ENCODE measurements at places on chromosomes 1 and 21. TPM values are rescaled to one million over a fixed set of nuclear protein-coding genes. Genes with fewer than 3 reads are reported as not detected.

Gene GUK1
- 108 TPM for total RNA-seq

Gene CA6
- not detected for total RNA-seq

Gene LINGO4
- 0.12 TPM for total RNA-seq

DNA sequence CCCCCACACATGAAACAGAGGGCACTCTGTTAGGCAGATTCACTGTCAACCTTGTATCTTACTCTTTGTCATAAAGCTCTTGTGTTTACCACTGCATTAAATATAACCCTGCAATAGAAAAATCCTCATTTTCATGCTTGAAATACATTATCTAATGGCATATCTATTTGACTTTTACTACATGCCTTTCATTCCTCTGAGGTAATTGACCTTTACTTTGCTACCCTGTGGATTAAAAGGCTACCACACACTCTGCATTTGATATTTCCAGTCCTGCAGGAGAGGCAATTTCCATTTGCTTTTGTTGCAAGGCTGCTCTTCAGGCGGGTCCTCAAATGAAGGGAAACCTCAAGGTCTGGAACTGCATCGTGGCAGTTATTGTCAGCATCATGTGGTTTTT is 238.0 kb downstream of the NTNG1 start:
- no peak overlapping the region for H3K27ac ChIP-seq
- no peaks in the 10 kb centered on the region for H3K4me1 ChIP-seq
- H3K36me3 ChIP-seq: no peaks in the 10 kb centered on the region

DNA sequence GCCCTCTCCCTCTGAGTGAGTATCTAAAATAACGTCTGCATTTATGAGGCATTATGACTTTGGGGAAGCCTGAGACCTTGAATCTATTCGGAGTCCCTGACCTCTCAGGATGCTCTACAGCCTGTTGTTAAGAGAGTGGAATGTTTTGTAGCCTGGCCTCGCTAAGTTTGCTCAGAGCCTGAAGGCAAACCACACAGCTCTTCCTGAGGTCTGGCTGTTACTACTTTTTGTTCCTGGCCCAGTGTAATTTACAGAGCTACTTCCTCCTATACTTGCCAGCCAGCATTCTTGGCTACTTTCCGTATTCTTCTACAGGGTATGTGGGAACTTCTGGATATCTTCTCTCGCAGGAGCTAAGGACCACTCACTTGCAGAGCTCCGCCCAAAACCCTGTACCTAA is 3.6 kb upstream of the ZMYM4 start:
- H3K27ac ChIP-seq: no peak overlapping the region
- no peak for DNase-seq
- H3K36me3 ChIP-seq: no peaks in the 10 kb centered on the region
- peaks cover 3% of the 10 kb centered on the region for H3K4me1 ChIP-seq
- H3K27me3 ChIP-seq: no peaks in the 10 kb centered on the region

DNA sequence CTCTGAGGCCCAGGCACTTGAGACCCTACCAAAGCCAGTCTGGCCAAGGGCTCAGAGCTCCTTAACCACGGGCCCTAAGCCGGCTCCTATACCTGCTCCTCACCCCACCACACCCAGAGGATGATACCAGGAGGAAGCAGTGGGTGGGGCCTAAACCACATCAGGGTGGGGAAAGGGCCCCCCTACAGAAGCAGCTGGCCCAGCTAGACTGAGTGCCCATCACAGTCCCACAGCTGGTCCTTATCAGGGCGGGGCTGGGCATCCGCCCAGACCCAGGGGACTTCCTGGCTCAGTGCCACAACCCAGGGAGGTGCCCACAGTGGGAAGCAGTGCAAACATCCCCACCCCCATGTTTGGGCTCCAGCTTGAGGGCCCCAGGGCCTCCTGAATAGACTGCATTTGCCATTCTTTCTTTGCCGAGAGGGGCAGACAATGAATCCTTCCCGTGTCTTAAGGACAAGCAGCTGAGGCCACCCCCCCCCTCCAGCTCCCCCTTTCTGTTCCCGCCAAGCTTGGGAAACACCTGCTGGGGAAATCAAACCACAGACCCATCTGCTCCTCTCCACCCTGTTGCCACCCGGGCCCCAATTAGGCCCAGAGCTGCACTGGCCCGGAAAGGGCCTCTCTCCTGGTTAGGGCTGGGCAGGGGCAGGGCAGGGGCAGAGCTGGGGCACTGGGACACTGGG is 6.2 kb downstream of the E2F2 start:
- no peaks in the 10 kb centered on the region for H3K36me3 ChIP-seq
- H3K27ac ChIP-seq: no peak overlapping the region
- no peaks in the 10 kb centered on the region for H3K4me1 ChIP-seq
- peak; percentile 55 for DNase-seq
- H3K27me3 ChIP-seq: no peaks in the 10 kb centered on the region

GRCh38 chr1:29687601-29688244 is 451.4 kb downstream of the PTPRU start:
- H3K27ac ChIP-seq: no peak overlapping the region
- no peaks in the 10 kb centered on the region for H3K36me3 ChIP-seq
- no peaks in the 10 kb centered on the region for H3K27me3 ChIP-seq
- peak; percentile 14 for DNase-seq
- H3K4me1 ChIP-seq: no peaks in the 10 kb centered on the region
- H3K4me3 ChIP-seq: no peak overlapping the region

DNA sequence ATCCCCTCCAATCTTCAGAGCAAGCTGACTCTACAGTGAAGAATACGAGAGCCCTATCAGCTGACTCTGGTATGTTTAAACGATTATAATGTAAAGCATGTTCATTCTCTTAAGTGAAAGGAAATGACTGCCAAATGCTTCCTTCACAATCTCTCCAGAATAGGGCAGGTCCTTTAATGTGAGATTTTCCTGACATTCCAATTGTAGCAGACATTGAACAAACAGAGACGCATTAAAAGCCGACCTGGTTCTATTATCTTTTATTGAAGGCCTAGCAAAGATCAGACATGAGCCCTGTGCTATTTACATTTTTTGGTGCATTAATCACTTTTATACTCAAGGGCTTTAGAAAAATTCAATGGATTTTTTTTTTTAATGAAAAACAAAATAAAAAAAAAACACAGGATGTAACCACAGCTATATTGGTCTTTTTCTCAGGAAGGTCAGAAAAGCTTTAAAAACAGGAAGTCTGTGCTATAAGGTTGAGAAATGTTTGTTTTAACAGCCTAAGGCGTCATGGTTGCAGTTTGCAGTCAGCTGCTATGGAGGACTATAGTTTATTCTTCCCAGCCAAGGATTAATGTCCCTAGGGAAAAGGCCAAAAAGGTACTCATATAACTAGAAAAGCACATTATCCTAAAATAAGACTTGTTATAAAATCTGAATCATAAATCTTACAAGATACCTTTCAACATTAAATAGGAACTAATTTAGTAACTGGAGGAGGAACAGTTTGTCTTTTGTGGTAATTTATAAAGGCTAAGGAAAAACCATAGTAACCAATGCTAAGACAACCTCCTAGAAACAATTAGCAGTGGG is 104.8 kb downstream of the RERE start:
- no peak for DNase-seq
- H3K4me1 ChIP-seq: no peaks in the 10 kb centered on the region
- H3K27ac ChIP-seq: peak overlapping the region; percentile 25
- no peaks in the 10 kb centered on the region for H3K36me3 ChIP-seq
- H3K4me3 ChIP-seq: no peak overlapping the region
- H3K27me3 ChIP-seq: no peaks in the 10 kb centered on the region

GRCh38 chr1:230773396-230774033 is 26.3 kb downstream of the CAPN9 start:
- H3K27ac ChIP-seq: no peak overlapping the region
- H3K4me3 ChIP-seq: no peak overlapping the region
- H3K4me1 ChIP-seq: peaks cover 15% of the 10 kb centered on the region
- no peaks in the 10 kb centered on the region for H3K27me3 ChIP-seq

DNA sequence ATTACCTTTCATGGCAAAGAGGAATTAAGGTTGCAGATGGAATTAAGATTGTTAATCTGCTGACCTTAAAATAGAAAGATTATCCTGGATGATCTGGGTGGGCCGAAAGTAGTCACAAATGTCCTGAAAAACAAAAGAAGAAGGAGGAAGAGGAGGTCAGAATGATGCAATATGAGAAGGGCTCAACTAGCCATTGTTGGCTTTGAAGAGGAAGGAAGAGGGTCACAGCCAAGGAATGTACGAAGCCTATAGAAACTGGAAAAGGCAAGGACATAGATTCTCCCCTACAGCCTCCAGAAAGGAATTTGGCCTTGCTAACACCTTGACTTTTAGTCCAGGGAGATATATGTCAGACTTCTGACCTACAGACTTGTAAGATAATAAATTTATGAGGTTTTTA is 39.4 kb upstream of the FMOD start:
- no peaks in the 10 kb centered on the region for H3K4me1 ChIP-seq
- no peaks in the 10 kb centered on the region for H3K36me3 ChIP-seq
- H3K4me3 ChIP-seq: no peak overlapping the region
- H3K27ac ChIP-seq: no peak overlapping the region
- DNase-seq: no peak

DNA sequence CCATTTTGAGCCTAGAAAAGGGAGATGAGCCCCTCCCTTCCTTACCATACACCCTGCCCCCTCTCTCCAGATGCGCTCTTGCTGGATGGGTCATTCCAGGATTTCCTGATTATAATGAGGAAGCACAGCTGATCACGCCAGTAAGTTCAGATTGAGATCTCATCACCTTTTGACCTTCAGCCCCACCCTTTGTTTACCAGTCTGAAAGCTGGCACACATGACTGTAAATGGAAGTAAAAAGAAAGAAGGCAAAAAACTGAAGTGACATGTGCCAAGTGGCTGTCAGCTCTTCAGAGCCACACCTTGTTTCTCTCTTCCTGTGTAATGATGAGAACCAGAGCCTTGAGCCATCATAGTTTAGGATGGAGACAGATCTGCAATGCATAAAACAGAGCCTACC is 27.9 kb downstream of the S1PR1 start:
- DNase-seq: no peak
- no peak overlapping the region for H3K4me3 ChIP-seq
- H3K4me1 ChIP-seq: no peaks in the 10 kb centered on the region
- no peak overlapping the region for H3K27ac ChIP-seq
- H3K36me3 ChIP-seq: no peaks in the 10 kb centered on the region
- H3K27me3 ChIP-seq: no peaks in the 10 kb centered on the region

DNA sequence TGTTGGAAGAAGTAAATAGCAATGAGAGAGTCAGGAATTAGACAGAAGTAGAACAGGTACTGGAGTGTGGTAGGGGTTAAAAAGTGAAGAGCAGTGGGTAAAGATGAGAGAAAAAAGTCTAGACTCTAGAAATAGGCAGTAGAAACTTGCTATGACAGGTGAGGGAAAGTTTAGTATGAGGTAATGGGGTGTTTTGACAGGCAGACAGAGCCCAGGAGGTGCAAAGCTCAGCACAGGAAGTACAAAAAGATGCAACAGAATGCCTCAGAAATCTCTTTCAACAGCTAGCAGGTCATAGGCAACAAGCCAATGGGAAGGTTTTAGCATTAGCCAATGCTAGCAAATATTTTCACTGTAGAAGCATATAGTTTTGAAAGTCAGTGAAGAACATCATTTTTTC is 319.1 kb upstream of the SGIP1 start:
- H3K4me1 ChIP-seq: no peaks in the 10 kb centered on the region
- DNase-seq: no peak
- H3K27me3 ChIP-seq: no peaks in the 10 kb centered on the region
- H3K36me3 ChIP-seq: no peaks in the 10 kb centered on the region
- no peak overlapping the region for H3K4me3 ChIP-seq

DNA sequence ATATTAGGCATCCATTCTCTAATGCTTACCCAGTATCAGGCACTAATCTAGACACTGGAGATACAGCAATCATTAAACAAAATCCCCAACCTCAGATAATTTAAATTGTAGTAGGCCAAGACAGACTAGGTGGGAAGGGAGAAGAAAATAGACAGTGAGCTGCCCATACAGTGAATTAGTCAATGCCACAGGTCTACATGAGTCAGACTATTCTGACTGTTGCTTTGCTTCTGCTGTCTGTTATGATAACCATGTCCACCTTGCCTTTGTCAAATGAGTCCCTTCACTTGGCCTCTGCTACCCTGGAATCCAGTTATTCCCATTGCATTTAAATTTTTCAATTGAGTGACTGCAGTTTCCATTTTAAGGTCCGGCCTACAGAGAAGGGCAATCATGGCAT is 59.5 kb downstream of the PIK3R3 start:
- no peaks in the 10 kb centered on the region for H3K4me1 ChIP-seq
- no peak overlapping the region for H3K4me3 ChIP-seq
- H3K27me3 ChIP-seq: no peaks in the 10 kb centered on the region
- H3K36me3 ChIP-seq: no peaks in the 10 kb centered on the region

DNA sequence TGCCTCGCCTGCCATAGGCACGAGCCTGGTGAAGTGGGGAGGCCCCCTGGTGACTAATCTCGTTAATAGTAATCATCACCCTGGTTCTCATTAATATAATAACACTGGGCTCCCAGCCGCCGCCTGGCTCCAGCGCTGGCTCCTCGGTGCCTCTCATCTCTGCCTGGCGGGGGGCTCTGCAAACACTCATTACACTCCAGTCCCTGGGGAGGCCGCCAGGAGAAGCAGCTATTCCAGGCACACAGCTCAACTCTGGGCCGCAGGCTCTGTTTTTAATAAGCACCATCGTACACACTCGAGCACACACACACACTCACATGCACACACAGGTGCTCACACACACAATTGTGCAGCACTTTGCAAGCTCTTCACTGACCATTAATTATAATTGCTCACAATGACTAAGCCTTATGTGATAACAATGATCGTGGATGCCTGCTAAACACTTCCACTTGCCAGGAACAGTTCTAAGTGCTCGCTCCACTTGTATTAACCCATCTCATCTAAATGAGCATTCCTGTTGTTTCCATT is 52.2 kb downstream of the SDC3 start:
- no peak for DNase-seq
- no peak overlapping the region for H3K4me3 ChIP-seq
- H3K27me3 ChIP-seq: no peaks in the 10 kb centered on the region
- H3K4me1 ChIP-seq: no peaks in the 10 kb centered on the region
- no peaks in the 10 kb centered on the region for H3K36me3 ChIP-seq
